ENCODE measurements at places on chromosomes 2 and 18. TPM values are rescaled to one million over a fixed set of nuclear protein-coding genes. Genes with fewer than 3 reads are reported as not detected.

Gene CXCR2
- total RNA-seq, result not detected

Gene PTPN18
- 66.9 TPM for total RNA-seq

Gene TDRD15
- total RNA-seq, result not detected

Gene PKDCC
- not detected for total RNA-seq

Gene MYO5B
- 0.12 TPM for total RNA-seq

Gene CFC1
- total RNA-seq, result not detected

Gene C2orf42
- 24.1 TPM for total RNA-seq

Gene DTNB
- 28.9 TPM for total RNA-seq

Gene RNF125
- 34.6 TPM for total RNA-seq

Gene GPR35
- total RNA-seq, result 7.6 TPM

Gene APOB
- not detected for total RNA-seq

Gene SERPINB4
- total RNA-seq, result not detected

Gene POTEC
- not detected for total RNA-seq

Gene TRABD2A
- total RNA-seq, result 62.2 TPM

Gene SH3BP4
- total RNA-seq, result 0.26 TPM

Gene METTL8
- 31.8 TPM for total RNA-seq

Gene CRYGD
- total RNA-seq, result not detected

Gene UPP2
- not detected for total RNA-seq

Gene PLCL1
- 0.78 TPM for total RNA-seq

Gene L3MBTL4
- 0.26 TPM for total RNA-seq

Gene GDF7
- total RNA-seq, result 0.10 TPM

Gene C18orf54
- total RNA-seq, result 10.4 TPM

Gene C2orf80
- total RNA-seq, result not detected

Gene ARHGAP25
- 71.6 TPM for total RNA-seq

Gene FOXI3
- total RNA-seq, result not detected
